Thymus (tissue), 14 donors: ENCODE measurements at places on chromosomes 7 and 10.

GRCh38 chr7:81366546-81366945, 403.3 kb downstream of the HGF start:
- no peak for DNase-seq

DNA sequence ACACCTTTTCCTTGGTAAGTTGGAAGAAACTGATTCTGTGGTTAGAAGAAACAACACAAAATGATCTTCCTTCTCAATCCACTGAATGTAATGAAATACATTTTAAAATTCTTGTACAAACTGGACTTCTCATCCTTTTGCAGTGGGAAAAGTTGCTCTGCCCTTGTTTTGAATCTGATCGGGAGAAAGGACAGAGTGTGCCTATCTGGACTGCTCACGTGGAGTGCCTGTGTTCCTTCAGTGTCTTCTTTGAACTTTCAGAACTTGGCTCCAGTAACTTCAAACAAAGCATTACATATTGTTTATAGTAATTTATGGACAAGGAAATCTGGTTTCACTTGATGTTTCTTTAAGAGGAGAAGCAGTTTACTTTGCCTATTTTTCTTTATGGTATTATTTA, 17.1 kb downstream of the SLC26A3 start:
- no peak for DNase-seq

GRCh38 chr7:95549818-95550529, 46.3 kb downstream of the PDK4 start:
- DNase-seq, result no peak

GRCh38 chr7:80170445-80170844, 35.8 kb downstream of the GNAI1 start:
- no peak for DNase-seq

GRCh38 chr7:28423918-28424514, 11.7 kb downstream of the CREB5 start:
- DNase-seq, result no peak

DNA sequence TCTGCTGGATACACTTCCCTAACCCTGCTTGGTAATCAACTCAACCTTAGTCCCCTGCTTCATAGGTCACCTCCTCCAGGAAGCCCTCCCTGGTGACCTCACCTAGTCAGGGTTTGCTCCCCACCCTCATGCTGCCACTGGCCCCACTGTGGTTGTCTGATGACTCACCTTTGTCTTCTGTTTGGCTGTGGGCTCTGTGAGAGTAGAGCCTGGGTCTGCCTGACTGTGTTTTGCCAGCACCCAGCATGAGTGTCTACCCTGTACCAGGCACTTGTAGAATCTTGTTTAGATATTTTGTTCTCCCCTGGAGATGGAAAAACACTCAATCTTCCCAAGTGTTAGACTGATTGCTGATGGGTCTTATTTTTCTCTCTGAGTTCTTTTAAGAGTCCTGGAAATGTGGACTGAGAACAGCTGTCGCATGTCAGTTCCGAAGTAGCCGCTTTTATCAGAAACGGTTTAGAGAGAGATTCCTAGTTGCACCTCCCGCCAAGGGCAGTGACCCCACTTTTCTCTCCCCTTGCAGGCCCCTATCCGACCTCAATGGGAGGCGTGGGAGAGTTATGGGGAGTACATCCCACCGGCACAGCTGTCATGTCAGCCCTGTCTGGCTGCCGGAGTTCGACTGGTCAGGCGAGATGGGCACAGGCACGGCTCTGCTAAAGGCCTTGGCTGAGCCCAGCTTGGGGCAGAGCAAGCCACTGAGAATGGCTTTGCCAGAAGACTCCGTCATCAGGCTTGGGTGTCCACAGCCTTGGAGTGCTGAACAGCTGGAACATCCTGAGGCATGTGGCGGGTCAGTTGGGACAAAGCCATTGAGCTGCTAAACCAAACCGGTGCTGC, 134.3 kb downstream of the GRK5 start:
- no peak for DNase-seq

GRCh38 chr7:42915356-42915755, 3.5 kb upstream of the C7orf25 start:
- no peak for DNase-seq

DNA sequence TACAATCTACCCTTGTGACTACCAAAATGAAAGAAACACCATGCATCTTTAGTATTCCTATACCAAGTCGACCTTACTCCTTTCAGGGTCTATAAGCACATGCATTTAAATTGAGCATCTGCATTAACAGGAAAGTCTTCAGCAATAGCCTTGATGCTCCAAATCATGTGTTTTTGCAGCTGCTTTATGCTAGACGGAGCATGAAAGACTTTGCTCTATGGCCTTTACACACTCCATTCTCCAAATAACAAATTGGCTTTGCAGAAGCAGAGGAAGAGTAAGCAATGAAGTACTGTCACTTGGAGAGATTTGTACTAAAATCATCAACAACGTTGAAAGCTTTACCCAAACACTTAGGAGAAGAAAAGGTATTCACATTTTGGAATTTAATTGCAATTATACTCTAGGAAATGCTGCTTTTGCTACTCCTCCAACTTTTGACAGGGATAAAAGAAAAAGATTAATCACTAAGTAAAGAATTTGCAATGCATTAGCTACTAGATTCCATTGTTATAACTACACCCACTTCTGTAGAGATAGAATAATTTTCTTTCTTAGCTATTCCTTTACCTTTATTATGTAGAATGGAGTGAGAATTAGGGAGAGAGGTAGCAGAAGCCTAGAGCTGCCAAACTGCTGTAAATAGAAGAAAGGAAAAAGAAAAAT, 131.8 kb downstream of the SEMA3E start:
- DNase-seq, result no peak

GRCh38 chr10:101779544-101780186, 3.6 kb downstream of the NPM3 start:
- DNase-seq, result peak; percentile 46

DNA sequence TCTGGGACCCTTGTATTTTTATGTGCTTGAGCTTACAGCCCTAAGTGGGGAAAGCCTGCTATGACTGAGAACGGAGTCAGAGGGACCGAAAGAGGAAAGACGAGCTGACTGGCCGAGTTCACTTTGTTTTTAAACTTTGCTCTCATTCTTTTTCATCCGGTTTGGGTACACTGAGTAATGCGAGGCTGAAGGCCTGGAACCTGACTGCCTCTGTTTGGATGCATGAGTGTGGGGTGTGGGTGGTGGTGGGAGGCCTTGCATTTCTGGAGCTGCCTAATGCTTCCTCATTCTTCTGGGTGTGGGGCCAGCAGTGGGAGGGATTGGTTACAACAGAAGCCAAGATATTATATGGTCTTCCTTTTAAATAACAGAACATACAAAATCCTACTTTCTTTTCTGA, 155.5 kb downstream of the BUB3 start:
- no peak for DNase-seq

- DNase-seq, result no peak
Observed at GRCh38 chr10:114642729-114643128, 15.3 kb downstream of the ABLIM1 start.

DNA sequence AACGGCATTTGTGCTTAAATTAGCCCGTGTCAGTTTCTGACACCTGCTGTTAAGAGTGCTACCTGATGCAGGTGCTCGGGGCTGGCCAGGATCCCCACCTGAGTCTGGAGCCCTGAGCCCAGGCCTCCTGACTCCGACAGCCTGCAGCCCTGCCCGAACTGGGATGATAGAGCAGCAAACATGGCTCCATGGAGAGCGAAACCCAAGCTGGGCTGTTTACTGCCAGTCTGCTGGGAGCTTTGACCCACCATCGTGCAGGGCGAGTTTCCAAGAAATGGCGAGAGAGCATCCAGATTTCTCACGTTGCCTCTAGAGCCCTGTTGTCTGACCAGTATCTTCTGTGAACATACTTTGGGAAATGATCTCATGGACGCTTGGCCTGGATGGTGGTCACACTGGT, 66.2 kb downstream of the MGMT start:
- no peak for DNase-seq

DNA sequence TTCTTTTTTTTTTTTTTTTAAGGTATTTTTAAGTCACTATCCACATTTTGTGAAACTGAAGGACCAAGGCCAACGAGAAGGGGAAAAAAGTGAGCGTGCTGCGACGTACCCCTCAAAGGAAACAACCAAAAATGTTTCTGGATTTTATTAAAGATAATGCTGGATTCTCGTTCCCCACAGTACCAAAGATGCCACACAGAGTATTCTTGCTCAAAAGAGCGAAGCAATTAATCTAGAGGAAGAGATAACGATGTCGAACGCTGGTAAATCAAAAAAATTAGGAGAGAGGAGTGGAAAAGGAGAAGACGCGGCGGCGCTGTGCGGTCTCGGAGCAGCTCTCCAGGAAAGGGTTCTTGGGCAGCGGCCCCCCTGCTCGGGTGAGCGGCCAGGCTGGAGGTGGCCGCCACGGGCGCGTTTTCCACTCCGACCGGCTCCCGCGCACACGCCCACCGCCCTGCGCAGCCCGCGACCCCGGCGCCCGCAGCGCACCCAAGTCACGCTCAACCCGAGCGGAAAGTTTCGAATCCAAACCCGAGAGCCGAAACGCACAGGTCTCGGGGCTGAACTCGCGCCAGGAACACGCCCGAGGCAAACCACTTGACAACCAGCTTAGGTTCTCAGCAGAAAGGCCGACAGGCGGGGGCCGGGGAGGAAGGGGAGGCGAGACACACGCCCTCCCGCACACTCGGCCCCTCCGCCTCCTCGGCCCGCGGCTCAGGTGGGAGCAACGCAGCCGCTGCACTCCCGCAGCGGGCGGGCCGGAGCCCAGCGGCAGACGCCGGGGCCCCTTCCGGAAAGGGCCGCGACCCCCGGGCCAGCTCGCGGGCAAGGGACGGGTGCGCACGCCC, 989 bp downstream of the SRPK2 start:
- peak; percentile 32 for DNase-seq

GRCh38 chr10:11186374-11186773, 168.7 kb downstream of the CELF2 start:
- DNase-seq, result no peak

GRCh38 chr10:44917848-44918247, 6.7 kb downstream of the TMEM72 start:
- no peak for DNase-seq

- no peak for DNase-seq
Observed at GRCh38 chr10:35041502-35041879, 48.6 kb downstream of the CUL2 start.

DNA sequence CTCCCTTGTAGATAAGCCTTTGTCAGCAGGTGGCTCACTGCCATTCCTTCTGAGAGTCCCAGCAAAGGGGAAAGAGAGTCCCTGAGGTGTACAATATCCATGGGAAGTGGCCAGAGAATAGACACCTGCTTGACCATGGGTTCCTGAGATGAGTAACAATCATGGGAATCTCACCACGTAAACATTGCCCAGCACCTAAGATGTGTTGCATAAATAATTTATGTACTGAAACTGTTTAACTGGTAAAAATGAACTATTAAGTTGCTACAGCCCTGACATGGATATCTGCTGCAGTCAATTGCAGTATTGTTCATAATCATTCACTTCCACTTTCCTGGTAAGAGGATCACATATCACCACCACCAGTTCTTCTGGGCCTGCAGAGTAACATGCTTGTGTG, 123.8 kb upstream of the INHBA start:
- no peak for DNase-seq

DNA sequence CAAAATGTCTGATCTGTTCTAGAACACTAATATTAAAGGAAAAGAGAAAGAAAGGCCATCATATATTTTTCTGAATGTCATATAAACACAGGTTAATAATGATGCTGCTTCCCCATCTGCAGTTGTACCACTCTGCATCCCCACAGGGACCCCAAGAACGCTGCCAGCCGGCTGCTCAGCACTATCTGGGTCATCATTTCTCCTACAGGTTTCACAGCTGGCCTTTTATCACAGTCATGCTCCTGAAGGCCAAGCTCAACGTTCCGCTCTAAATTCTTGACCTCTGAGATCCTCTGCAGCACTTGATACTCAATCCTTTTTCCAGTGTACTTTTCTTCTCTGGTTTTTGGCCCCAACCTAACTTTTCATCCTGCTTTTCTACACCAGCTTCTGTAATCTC, 4.8 kb downstream of the IDI1 start:
- no peak for DNase-seq

GRCh38 chr7:136947347-136947746, 78.9 kb downstream of the CHRM2 start:
- no peak for DNase-seq

GRCh38 chr7:105650382-105650970, 69.2 kb upstream of the EFCAB10 start:
- no peak for DNase-seq

- no peak for DNase-seq
Observed at GRCh38 chr10:73251683-73252444, 580 bp downstream of the MRPS16 start.

GRCh38 chr7:109751241-109751640, 1181.6 kb downstream of the DNAJB9 start:
- no peak for DNase-seq

DNA sequence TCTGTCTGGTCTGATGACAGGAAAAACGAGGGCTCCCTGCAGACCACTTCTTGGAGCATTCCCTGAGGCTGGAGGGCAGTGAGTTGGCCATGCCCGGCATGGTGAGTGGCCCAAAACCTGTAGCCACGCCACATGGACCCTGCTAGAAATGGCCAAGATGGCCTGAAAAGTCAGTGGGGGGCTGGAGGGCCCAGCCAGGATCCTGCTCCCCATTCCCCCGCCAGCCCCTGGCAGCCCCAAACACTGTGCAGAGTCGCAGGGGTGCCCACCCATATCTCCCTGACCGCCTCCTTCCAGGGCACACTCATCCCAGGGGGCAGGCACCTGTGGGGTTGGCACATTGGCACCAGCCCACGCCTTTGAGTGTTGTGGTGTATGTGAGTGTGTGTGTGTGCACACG, 18.7 kb upstream of the PPP2R2D start:
- no peak for DNase-seq

GRCh38 chr7:121500360-121501058, 104.4 kb upstream of the FAM3C start:
- DNase-seq, result no peak

DNA sequence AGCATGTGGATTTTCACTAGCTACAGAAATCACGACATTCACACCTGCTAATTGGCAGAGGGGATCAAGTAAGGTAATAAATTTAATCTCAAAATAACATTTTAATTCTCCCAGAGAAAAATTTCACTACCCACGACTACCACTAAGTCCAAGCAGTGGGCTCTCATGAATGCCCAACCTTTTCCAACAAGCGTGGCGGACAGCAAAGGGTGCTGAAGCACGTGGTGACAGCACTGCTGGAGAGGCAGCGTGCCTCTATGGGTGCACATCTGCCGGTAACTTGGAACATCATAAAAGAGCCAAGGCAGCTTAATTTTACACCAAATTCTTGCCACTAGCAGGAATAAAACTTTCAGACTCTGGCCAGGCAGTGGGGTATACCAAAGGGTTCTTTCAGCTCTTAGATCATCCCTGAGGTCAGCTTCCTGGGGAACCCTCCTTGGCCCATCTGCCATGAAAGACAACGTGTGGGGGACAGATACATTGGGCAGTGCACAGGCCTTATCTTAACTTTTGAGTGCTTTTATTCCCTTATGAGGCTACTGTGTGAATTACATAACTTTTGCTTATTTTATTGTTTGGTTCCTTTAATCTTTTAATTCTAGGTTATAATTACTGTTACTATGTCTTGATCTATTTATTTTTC, 206.7 kb upstream of the KCTD7 start:
- DNase-seq, result no peak
